Suprapubic skin (tissue), 4 donors: ENCODE measurements at places on chromosomes 12 and 14. TPM values are rescaled to one million over a fixed set of nuclear protein-coding genes. Genes with fewer than 3 reads are reported as not detected.

GLIPR1L1 gene
- total RNA-seq = not detected

RGS6 gene
- 1.1 TPM for total RNA-seq

PRH2 gene
- not detected for total RNA-seq

TMEM119 gene
- total RNA-seq = 0.24 TPM

LRP1-AS gene
- not detected for total RNA-seq

TEX52 gene
- not detected for total RNA-seq

SERPINA5 gene
- total RNA-seq = 4.5 TPM

CFAP54 gene
- total RNA-seq = 0.16 TPM

OR4E2 gene
- not detected for total RNA-seq

SRRM4 gene
- not detected for total RNA-seq

ALDH1L2 gene
- 1.3 TPM for total RNA-seq

TIGAR gene
- 6.6 TPM for total RNA-seq

CMTM5 gene
- 0.76 TPM for total RNA-seq

PTCSC3 gene
- total RNA-seq = not detected

KRT77 gene
- total RNA-seq = 424 TPM

NPC2 gene
- total RNA-seq = 370 TPM

KRT72 gene
- 19.2 TPM for total RNA-seq

AICDA gene
- not detected for total RNA-seq

INHBE gene
- not detected for total RNA-seq

AMIGO2 gene
- total RNA-seq = 2.7 TPM

ATP2A2 gene
- total RNA-seq = 122 TPM
